NCI-H1092 (cell line): ENCODE measurements at places on chromosomes 4 and X.

DNA sequence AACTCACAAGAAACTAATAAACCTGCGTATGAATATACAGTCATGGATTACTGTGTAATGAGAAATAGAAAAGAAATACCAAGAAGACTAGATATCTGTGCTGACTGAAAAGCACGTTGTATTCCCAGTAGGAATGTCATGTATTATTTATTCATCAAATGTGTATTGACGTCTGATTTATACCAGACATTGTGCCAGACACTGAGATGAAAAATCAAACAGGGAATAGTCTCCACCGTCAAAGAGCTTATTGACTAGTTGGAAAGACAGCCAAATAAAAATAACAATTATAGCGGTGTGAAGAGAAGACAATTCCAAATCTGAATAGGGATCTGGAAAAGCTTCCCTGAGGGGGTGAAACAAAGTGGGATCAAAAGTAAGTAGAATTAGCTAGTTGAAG is 687.6 kb downstream of the C4orf33 start:
- DNase-seq, result no peak

GRCh38 chrX:136630881-136631280 is 17.1 kb upstream of the CD40LG start:
- no peak for DNase-seq

DNA sequence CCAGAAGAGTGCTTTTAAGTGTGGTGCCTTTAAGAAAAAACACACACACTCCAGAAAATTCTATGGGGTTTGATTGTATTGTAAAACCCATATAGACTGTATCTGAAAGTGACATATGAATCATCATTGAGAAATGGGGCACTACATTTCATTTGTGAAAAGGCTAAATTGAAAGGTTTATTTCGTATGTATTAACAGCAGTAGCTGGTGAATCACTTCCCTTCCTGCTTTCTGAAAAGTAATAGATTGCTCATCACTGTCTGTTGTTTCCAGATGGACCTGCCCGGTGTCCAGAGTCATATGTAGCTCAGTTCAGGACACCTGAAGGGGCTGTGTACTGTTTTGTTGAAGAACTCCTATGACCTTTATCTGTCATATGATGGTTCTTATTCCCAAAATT is 28.1 kb upstream of the HPRT1 start:
- no peak for DNase-seq

DNA sequence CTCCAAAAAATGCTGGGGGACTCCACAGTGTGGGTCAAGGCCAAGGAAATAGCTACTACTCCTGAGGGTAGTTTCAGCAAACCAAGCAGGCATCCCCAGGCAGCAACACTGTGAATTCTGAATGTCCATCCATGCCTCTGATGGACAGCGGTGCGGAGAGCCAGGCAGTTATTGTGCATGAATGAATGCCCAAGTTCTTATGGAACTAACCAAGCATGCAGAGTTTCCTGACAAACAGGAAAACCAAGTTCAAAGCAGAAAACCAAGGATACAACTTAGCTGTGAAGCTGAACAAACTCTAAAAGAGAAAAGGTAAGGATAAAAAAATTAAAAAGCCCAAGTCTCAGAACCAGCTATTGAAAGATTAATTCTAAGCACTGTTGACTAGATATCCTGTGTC is 642.6 kb upstream of the HS3ST1 start:
- DNase-seq, result no peak

DNA sequence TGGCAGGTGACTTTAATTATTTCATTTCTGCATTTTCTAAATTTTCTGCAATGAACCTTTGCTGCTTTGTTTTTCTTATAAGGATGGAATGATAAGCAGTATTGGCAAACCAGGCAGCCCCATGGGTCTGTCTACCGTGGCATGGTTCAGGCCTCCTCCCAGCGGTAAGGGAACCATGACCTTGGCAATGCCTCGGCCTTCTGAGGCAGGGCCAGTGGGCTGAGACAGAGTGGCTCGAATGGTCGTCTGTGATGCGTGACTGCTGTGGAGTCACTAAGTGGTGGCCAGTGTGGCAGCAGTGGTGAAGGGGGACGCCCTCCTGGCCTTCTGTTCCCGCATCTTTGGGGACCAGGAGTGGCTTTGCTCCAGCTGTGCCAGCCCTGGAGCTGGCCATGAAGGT is 43.6 kb upstream of the GRPEL1 start:
- DNase-seq, result no peak

- DNase-seq, result peak; percentile 23
These were observed 26.8 kb downstream of the PRPS1 start for GRCh38 chrX:107654872-107655761.

DNA sequence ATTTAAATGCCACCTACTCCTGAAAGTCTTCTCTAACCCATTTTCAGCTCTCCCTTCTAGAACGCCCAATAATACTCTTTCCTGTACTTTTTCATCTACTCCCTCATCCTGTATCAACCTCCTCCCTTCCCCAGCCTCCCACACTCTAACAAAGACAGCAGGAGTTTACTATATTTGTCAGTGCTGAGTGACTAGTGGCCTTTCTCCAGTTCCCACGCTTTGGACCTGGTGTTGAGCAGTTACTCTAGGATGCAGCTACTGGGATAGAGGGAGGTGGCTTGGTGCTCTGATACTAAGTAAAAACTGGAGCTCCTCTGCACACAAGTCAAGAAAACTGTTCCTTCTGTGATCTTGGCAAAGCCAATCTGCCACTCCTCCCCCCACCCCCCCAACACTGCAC is 36.1 kb upstream of the KLHL13 start:
- no peak for DNase-seq

DNA sequence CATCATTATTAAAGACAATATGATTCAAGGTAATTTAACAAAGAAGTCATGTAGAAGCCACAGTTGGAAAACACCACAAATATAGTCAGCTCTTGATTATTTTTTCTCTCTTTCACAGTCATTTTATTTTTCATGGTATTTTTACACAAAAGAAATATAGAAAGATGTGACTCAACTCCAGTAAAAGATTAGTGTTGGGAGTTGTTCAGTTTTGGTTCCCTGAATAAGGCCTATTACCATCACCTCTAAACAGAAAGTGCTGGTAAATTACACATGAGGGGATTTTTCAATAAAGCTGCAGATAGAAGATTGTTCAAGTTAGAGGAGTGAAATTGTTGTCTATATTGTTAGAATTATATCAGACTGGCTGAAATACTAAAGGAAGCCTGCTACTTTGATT is 107.0 kb downstream of the DDIT4L start:
- no peak for DNase-seq

DNA sequence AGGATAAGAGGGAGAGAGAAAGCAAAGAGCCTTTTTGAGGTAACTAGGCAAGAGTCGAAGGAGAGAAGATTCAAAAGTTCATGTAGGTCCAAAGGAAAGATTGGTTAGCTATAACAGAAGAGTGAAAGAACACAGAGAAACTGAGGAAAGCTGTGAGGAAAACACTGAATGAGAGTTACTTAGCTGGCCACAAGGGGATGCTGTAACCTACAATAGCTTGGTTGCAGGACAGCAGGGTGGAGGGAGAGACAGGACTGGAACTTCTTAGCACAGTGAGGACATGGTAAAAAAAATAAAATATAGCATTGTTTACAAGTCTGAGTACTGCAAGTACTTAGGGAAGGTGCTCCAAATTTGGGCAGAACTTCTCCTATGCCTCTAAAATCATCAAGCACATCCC is 48.3 kb downstream of the RAI2 start:
- DNase-seq, result no peak

GRCh38 chr4:76982638-76983584 is 33.4 kb downstream of the SEPTIN11 start:
- DNase-seq, result no peak

- DNase-seq, result no peak
These were observed 352.9 kb downstream of the RAPGEF2 start for GRCh38 chr4:159455675-159456237.

DNA sequence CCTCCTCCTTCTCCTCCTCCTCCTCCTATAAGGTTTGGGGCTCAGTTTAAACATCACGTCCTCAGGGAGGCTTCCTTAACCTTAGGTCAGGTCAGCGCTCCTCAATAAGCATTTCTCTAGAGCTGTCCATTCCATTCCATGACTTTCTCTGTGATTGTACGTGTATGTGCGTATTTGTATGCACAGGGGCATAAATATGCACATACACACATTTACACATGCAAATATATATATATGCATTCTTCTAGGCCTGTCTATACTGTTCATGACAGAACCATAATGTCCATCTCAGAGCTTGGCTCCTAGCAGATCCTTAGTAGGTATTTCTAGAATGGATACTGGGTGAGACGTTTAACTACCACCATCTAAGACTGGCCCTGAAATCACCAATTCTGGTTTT is 258.6 kb downstream of the STIM2 start:
- DNase-seq, result no peak

- DNase-seq, result no peak
These were observed 46.1 kb downstream of the SLIT2 start for GRCh38 chr4:20297783-20298182.

DNA sequence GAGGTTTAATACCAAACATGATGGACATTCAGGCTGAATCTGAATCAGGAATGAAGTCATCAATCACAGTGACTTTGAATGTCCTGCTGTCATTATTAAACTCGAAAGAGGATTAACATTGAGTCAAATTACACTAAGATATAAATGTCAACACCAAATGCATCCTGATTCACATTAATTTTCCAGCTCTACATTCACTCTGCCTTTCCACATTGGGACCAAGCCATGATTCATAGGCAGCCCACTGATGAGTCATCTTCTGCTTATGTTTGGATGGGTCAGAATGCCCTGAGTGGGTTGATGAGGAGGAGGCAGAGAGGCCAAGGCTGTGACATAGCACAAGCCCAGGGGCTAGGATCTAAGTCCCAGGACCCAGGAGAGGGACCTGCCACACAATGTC is 247.6 kb upstream of the RPS6KA3 start:
- DNase-seq, result no peak

GRCh38 chr4:158131027-158131426 is 41.8 kb downstream of the GASK1B start:
- DNase-seq, result no peak

DNA sequence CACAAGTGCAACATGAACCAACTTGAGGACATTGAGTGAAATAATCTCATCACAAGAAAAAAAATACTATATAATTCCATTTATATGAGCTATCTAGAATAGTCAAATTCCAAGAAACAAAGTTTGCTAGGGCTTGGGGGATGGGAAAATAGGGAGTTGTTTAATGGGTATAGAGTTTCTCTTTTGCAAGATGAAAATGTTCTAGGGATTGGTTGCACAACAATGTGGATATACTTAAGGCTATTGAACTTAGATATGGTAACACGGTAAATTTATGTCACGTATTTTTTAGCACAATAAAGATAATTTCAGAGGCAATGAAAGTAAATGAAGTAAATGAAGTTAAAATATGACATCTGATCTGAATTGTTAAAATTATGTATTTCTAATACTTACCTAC is 7.9 kb downstream of the MFSD8 start:
- DNase-seq, result no peak

GRCh38 chrX:2503591-2504500 is 3.1 kb upstream of the DHRSX start:
- no peak for DNase-seq

DNA sequence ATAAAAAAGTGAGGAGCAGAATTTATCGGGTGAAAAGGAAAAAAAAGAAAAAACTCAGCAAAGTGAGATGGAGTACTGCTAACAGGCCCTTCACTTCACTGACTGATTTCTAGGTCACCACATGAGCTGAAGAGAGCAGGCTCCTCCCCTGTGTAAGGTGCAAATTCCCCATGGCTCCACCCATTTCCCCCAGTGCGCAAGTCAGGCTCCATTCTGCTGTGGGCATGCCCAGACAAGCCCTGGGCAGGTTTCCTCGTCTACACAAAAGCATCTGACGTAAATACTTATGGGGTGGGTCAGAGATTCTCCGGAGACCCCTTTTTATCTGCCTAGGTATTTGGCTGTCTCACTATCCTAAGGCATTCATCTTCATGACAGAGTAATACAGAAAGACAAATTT is 157.9 kb downstream of the MAGEB5 start:
- no peak for DNase-seq

DNA sequence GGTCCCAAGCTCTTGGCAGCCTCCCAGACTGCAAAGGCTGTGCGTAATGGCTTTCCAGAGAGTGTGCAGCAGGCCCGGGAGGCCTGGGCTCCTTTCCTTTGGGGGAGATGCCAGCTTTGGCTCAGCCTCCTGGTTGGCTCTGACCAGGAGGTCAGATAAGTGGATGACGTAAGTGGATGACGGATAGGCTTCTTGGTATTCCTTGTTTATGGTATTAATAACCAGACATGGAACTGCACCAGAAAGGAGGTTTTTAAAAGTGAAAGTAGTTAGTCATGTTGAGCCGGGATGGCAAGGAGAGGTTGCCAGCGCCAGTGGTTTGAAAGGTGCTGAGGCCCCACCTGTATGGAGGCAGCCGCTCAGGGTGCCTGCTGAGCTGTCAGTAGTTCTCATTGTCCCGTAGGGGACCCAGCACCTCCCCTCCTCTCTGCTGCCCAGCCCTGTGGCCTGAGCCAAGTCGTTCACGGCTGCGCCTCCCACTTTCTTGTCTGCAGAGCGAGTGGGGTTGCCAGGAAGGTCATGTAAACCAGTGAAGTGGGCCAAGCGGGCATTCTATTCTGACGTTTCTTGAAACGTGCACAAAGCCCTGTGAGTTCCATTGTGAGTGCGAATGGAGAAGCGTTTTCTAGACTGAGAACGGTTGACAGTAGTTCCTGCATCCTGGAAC is 28.7 kb upstream of the STOX2 start:
- DNase-seq, result peak; percentile 93

GRCh38 chrX:11949291-11949690 is 189.0 kb upstream of the FRMPD4 start:
- DNase-seq, result no peak

DNA sequence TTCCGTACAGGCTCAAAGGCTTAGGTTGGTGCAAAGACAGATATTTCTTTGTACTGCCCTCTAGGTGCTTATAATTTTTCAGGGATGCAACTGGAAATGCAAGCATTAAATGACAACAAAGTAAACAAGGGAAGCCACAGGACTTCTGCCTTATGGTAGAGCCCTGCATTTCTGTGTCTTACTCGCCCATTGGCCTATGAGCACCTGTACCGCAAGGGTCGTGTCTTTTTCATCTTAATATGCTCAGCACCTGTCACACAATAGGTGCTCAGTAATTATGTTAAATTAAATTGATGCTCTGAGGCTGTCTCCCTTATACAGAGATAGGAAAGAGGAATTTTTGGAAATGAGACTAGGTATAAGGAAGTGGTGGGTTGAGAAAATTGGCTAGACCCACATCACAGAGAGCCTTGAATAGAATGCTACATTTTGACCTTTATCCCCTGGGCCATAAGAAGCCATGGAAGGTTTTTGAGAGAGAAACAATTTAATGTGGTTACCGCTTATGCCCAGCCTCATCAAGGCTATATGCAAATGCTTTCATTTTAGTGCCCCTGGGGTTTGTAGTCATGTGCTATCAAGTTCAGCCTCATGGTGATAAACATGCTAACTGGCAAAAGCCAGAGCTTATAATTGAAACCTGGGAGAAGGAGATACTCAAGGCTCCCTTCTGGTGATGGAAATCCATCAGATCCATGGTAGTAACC is 16.3 kb downstream of the VSIG4 start:
- no peak for DNase-seq

DNA sequence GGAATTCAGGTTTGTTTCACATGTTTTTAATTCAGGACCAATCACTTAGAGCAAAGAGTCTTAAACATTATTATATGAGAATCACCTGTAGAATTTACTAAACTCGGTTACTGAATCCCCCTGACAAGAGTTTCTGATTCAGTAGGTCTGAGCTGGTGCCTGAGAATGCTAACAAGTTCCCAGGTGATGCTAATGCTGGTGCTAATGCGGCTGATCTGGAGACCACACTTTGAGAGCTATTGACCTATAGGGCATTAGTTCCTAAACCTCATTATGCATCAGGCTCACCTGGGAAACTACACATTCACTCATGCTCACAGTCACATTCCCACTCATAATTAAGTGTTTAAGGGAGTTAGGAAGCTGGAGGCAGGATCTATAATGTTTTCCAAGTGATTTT is 36.1 kb upstream of the NUDT6 start:
- no peak for DNase-seq
